ENCODE measurements at places on chromosomes 6 and 20.

DNA sequence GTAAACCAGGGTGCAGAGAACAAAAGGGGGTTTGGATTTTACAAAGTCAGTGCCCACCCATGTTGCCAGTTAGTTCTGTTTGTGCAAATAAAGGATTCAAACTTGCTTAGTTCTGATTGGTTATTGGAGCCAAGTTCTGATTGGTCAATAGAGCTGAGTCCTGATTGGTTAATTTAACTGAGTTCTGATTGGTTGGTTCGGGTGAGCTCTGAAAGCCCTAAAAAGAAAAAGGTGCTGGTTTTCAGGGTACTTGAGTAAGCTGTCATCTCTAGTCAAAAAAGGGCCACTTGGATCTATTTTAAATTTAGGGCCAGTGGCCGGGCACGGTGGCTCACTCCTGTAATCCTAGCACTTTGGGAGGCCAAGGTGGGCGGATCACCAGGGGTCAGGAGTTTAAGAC lies 47.6 kb downstream of the SCGN start:
- DNase-seq = no peak

- no peak for DNase-seq
Observed at GRCh38 chr6:85456782-85457181, 6.9 kb downstream of the NT5E start.

DNA sequence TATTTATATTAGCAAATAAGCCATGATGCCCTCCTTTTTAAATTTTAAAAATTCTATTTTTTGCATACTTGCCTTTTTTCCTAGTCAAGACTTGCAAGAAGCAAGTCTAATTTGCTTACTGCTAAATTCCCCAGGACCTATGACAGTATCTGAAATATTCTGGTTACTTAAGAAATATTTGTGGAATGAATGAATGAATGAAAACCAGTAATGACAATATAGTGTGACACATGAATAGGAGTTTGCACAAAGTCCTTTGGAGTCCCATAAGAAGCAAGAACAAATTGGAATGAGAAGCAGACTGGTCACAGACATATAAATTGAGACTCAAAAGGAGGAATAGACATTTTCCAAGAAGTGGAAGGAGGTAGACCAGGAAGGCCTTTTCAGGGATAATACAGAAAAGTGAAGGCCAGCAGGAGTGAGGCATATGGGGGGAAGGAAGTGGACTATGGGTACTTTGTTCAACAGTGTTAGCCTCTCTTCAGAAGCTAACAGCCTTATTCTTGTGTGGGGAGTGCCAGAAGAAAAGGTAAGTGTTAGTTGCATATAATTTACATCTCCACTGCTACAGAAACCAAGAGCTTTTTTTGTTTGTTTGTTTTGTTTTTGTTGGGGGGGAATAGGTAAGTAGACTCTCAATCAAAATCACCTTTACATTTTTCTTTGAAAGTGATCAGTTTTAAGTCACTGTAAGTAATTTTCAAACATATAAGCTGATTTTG lies 93.6 kb upstream of the FAM184A start:
- no peak for DNase-seq

DNA sequence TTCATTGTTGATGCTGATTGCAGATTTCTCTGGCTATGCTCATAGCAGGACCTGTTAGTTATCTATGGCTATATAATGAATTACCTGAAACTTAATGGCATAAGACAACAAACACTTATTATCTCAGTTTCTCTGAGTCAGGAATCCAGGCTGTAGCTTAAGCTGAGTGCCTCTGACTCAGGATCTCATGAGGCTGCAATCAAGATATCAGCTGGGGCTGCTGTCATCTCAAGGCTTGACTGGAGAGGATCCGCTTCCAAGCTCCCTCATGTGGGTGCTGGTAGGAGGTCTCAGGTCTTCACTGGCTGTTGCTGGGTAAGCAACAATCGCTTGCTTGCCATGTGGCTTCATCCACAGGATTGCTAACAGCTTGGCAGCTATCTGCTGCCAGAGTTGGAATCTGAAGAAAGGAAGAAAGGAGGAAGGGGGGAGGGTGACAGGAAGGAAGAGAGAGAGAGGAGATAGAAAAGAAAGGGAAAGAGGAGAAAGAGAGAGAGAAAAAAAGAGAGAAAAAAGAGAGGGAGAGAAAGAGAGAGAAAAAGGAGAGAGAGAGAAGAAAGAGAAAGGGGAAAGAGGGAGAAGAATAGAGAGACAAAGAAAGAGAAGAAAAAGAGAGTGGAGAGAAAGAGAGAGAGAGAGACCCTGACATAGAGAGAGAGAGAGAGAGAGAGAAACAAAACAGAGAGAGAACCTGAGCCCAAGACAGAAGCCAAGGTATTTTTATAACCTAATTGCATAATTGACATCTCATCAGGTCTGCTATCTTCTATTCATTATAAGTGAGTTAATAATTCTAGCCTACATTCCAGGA lies 579.0 kb upstream of the BTBD3 start:
- no peak for DNase-seq

- DNase-seq = no peak
Observed at GRCh38 chr20:47701612-47702011, 83.7 kb downstream of the SULF2 start.

GRCh38 chr6:26576407-26576843 lies 20.3 kb upstream of the ABT1 start:
- no peak for DNase-seq

GRCh38 chr20:50376888-50377459 lies 133.2 kb upstream of the PTPN1 start:
- no peak for DNase-seq

DNA sequence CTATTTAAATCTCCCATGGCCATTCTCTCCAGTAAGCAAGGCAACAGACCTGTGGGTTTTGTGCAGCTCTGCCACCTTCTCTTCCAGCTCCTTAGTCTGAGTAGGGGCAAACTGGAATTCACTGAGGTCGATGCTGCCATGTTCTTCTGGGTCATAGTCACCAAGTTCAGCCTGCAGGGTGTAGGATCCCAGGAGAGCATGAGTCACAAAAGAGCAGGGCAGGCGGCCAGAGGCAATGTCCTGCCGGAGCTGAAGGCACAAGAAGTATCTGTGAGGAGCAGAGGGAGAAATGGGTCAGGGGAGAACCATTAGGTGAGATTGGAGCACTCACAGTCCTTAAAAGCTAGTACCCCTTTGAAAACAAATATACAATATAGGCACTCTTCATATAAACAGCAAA lies 73.7 kb downstream of the SMLR1 start:
- no peak for DNase-seq

GRCh38 chr6:36769676-36770499 lies 69.4 kb downstream of the CPNE5 start:
- no peak for DNase-seq

- no peak for DNase-seq
Observed at GRCh38 chr6:9634776-9635175, 780.1 kb downstream of the TFAP2A start.

GRCh38 chr6:24926192-24926591 lies 9.6 kb downstream of the RIPOR2 start:
- DNase-seq = no peak

DNA sequence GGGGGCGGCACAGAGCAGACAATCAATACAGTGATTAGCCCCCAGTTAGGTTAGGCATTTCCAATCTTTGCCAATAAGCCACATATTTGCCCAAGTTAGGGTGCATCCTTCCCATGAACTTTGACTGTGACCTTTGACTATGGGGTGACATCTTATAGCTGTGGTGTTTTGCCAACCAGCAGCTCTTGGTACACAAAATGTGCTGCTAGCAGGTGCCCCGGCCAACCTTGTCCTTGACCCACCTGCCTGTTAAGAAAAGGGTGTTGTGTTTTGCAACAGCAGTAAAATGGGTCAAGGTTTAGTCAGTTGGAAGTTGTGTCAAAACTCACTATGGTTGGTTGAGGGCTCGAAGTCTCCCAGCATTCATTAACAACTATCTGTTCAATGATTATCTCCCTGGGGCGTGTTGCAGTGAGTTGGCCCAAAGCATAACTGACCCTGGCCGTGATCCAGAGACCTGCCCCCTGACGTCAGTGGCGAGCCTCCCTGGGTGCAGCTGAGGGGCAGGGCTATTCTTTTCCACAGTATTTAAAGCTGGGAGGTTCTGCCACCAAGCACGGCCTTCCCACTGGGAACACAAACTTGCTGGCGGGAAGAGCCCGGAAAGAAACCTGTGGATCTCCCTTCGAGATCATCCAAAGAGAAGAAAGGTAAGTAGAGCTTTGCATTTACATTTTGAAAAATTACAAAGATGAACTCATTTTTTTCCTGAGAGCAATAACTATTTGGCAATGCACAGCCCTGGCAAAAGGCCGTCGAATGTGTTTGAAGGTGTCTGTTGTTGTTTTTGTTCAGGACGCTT lies at the start of gene PCK1:
Gene PCK1 (plus strand): TSS at position 557 of the 802 bp plus-strand sequence. CDS start 302 bp downstream, outside the sequence.
- DNase-seq = peak; percentile 31

DNA sequence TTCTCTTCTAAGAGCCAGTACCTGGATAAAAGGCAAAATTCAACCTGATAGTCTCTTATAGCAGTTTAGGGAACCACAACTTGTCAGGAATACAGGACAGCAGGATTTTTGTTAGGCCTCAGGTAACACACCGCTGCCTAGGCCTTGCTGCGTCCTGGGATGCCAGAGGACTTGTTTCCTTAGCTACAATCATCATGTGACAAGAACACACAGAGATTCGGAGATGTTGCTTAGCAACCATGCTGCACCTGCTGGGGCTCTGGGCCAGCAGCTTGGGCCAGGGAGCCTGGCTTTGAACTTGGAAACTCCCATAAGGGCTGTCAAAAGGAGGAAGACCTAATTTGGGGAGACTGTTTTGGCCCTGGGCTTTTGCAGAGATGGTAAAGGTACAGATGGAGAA lies 36.1 kb upstream of the CHD6 start:
- no peak for DNase-seq

- no peak for DNase-seq
Observed at GRCh38 chr6:135527960-135528249, 30.4 kb upstream of the AHI1 start.

- DNase-seq = no peak
Observed at GRCh38 chr20:37144856-37145404, 34.2 kb upstream of the RPN2 start.

- DNase-seq = no peak
Observed at GRCh38 chr20:56411759-56412472, at the start of gene CASS4. CASS4 (plus strand) TSS chr20:56412260; CDS start chr20:56412459, 199 bp downstream.

- no peak for DNase-seq
Observed at GRCh38 chr20:47843886-47844567, 58.7 kb upstream of the SULF2 start.

DNA sequence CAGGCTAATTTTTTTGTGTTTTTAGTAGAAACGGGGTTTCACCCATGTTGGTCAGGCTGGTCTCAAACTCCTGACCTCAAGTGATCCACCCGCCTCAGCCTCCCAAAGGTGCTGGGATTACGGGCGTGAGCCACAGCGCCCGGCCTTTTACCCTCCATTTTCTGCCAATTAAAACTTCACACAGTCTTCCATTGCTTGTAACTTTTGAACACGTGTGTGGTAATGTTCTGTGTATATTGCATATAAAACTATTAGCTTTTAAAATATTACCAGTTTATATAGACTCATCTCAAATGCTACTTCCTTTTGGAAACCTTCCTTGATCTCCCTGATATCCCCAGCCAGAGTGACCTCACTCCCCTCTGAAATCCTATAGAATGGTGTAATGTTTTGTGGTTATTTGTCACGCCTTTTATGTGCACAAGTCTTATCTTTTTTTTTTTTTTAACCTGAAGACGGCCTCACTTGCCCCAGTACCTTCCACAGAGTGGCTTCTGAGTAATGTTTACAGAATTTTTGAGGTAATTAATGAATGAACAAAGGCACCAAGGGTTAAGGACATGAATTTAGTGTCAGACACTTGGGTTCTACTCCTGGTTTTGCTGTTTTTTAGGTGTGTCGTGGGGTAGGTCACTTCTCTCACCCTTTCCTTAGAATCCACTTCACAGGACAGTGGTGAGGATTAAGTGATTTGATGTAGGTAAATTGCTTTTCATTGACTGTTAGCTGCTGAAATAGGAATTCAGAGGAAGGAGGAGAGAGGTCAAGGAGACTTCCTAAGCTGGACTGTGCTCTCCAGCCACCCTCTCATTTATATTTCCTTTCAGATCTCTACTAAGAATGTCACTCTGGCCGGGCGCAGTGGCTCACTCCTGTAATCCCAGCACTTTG lies 11.2 kb upstream of the MMP24 start:
- DNase-seq = no peak

- no peak for DNase-seq
Observed at GRCh38 chr6:21593927-21594415, 420 bp downstream of the SOX4 start.

GRCh38 chr6:150403458-150404246 lies 34.8 kb downstream of the IYD start:
- no peak for DNase-seq

DNA sequence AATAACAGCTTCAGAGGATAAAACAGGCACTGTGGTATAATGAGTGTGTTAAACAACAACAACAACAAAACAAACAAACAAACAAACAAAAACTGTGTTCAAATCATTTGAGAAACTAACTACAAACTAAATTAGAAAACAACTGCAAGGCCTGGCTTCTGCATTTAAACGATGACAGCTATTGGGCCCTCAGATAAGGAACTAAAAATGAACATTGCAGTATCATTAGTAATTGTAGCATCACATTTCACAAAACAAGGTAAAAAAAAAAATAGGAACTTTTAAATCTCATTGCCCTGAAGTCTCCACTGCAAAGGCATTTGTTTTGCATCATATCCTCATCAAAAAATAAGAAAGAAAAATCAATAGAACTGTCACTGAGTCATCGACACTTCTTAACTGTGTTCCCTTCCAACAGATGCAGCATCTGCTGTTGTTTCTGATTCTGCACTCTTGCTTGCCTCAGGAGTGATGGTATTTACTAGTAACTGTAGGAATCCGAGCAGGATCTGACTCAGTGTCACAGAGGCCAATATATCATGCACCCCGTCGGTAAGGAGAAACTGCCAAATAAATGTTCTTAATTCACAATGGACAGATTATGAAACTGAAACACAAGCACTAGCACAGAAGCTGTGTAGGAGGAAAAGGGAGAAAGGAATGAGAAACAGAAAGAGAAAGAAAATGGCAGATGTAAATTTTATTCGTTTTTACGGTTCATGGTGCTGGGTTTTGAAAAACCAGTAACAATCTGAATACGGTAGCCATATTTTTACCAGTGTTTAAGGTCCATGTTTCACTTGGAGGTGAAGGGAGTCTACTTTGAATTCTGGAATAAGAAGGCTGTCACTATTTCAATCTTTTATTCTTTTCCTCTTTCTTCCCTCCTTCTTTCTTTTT lies 365.7 kb upstream of the EPHA7 start:
- DNase-seq = no peak

- no peak for DNase-seq
Observed at GRCh38 chr6:11226005-11226404, 6.5 kb downstream of the NEDD9 start.

Measured in frontal cortex (tissue), 4 donors.